ENCODE measurements at places on chromosomes 6 and 20.

DNA sequence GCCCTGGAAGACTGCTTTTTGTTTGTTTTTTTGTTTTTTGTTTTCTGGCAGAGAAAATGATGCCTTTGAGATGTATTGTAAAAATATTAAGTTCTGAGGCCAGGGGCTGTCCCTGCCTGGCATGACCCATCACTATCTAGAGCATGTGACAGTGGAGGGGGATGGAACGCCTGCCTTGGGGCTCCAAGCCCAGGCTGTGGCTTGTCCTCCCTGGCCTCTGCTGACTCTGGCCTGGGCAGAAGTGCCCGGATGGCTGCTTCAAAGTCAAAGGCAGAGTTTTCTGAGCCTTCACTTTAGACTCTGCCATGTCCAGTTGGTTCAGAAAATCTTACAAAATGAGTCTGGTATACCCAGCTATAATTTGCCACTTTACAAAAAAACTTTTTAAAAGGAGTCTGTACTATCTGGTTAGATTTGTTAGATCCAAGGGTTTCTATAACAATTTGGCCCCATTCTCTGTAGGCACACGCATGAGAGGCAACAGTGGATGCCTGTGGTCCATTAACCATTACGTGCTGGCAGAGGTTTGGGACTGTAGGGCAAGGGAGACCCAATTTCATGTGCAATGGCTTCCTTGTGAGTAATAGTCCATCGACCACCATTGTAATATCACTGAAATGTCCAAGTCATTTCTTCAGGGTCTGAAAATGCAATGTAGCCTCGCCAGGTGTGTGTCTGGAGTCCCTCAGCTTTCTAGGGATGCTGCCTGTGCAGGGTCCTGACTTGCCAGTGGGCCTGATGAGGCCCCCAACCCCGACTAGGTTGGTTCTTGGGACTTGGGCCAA lies 8.3 kb downstream of the PPP1R3G start:
- H3K27ac ChIP-seq = no peak overlapping the region
- no peak for DNase-seq
- no peaks in the 10 kb centered on the region for H3K36me3 ChIP-seq
- no peaks in the 10 kb centered on the region for H3K4me1 ChIP-seq
- H3K27me3 ChIP-seq = no peaks in the 10 kb centered on the region

DNA sequence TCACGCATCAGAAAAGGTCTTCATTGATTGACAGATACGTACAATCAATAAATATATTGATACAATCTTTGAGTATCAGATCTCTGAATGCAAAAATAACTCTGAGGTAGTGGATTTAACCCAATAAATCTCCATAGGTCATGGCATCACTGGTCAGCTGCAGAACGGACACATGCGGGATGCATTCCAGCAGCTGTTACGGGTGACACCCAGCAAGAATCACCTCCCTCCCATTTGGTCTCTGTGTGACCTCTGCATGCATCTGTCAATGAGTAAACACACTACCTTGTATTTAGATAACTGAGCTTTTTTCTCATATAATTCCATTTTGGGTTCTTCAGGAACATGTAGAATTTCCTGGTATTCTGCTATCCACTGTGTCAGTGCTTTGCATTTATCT lies 285.4 kb downstream of the SYNE1 start:
- H3K27me3 ChIP-seq = no peaks in the 10 kb centered on the region
- H3K4me1 ChIP-seq = no peaks in the 10 kb centered on the region
- H3K27ac ChIP-seq = no peak overlapping the region
- H3K4me3 ChIP-seq = no peak overlapping the region

GRCh38 chr6:139942331-139942730 lies 567.9 kb upstream of the CITED2 start:
- H3K4me1 ChIP-seq = no peaks in the 10 kb centered on the region
- H3K4me3 ChIP-seq = no peak overlapping the region
- no peaks in the 10 kb centered on the region for H3K36me3 ChIP-seq
- no peak overlapping the region for H3K27ac ChIP-seq
- no peaks in the 10 kb centered on the region for H3K27me3 ChIP-seq
- no peak for DNase-seq

- H3K27me3 ChIP-seq = no peaks in the 10 kb centered on the region
- no peak overlapping the region for H3K27ac ChIP-seq
- H3K4me3 ChIP-seq = no peak overlapping the region
- no peak for DNase-seq
- H3K36me3 ChIP-seq = no peaks in the 10 kb centered on the region
Observed at GRCh38 chr6:18053555-18054445, 66.4 kb upstream of the KIF13A start.

GRCh38 chr20:44138867-44139266 lies 48.1 kb downstream of the JPH2 start:
- H3K4me3 ChIP-seq = no peak overlapping the region
- DNase-seq = no peak
- H3K4me1 ChIP-seq = no peaks in the 10 kb centered on the region
- H3K27ac ChIP-seq = peak overlapping the region; percentile 83
- no peaks in the 10 kb centered on the region for H3K36me3 ChIP-seq
- H3K27me3 ChIP-seq = no peaks in the 10 kb centered on the region

- DNase-seq = no peak
- H3K27ac ChIP-seq = no peak overlapping the region
- no peak overlapping the region for H3K4me3 ChIP-seq
- no peaks in the 10 kb centered on the region for H3K27me3 ChIP-seq
- no peaks in the 10 kb centered on the region for H3K4me1 ChIP-seq
- no peaks in the 10 kb centered on the region for H3K36me3 ChIP-seq
Observed at GRCh38 chr6:90421666-90422065, 125.0 kb upstream of the BACH2 start.

DNA sequence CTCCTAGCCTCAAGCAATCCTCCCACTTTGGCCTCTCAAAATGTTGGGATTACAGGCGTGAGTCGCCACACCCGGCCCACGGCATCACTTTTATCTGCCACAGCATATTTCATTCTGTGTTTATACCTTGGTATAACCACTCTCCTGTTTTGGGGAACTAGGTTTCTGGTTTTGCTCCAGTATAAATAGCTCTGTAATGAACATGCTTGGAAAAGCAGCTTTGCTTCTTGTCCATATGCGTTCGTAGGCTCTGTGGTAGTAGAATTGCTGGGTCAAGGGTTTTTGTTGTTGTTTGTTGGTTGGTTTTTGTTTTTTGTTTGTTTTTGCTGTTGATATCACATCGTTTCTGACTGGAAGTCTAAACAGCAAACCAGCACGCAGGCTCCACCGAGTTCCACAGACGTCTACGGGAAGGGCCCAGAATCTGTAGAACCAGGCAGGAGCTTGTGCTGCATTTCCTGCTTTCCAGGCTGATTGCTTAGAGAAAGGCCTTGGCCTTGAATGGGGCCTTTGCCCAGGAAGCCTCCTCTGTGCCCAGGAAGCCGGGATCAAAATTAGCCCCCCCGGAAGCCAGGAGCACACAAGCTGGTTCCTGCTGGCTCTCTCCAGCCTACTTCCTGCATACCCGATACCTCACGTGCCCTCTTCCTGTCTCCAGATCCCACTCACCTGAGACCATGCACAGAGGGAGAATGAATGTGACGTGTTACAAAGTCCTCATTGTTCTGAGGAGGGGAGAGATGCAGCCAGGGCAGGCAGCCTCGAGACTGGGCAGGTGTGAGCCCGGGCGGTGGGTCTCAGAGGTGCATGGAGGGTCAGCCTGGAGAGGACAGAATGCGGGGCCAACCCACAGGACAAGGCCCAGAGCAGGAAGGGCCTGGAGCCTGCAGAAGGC lies 34.7 kb downstream of the AAR2 start:
- no peak overlapping the region for H3K27ac ChIP-seq
- H3K4me1 ChIP-seq = no peaks in the 10 kb centered on the region
- no peak overlapping the region for H3K4me3 ChIP-seq
- no peaks in the 10 kb centered on the region for H3K36me3 ChIP-seq

- H3K36me3 ChIP-seq = no peaks in the 10 kb centered on the region
- H3K27me3 ChIP-seq = no peaks in the 10 kb centered on the region
- peaks cover 54% of the 10 kb centered on the region for H3K4me1 ChIP-seq
- no peak overlapping the region for H3K4me3 ChIP-seq
Observed at GRCh38 chr20:51529758-51530157, 12.8 kb downstream of the NFATC2 start.

- H3K4me3 ChIP-seq = no peak overlapping the region
- H3K27me3 ChIP-seq = no peaks in the 10 kb centered on the region
- no peak overlapping the region for H3K27ac ChIP-seq
- DNase-seq = no peak
- peaks cover 62% of the 10 kb centered on the region for H3K36me3 ChIP-seq
Observed at GRCh38 chr20:20519269-20519668, 151.4 kb downstream of the INSM1 start.

DNA sequence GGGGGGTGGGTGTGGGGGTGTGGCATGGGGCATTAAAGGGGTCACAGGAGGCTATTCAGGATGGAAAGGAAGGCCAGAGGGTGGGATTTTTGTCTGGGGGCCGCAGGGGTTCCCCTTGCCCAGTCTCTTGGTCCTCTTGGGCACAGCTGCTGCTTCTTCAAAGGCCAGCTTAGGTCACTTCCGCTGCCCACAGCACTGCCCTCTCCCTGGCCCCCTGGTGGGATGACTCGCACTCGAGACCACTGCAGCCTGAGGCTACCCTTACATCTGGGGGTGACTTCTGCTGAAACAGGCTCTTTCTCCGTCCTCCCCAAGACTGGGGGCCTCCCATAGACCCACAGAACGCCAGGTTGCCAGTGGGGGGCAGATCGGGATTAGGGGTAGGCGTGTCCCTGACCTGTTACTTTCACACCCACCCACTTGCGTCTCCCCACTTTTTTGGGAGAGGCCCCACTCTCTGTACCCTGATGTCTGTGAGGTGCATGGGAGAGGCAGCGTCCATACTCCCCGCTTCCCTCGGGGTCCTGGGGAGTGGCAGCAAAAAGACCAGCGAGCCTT lies 1.3 kb downstream of the LKAAEAR1 start:
- no peaks in the 10 kb centered on the region for H3K36me3 ChIP-seq
- DNase-seq = no peak
- H3K4me3 ChIP-seq = peak overlapping the region; percentile 86
- peaks cover 27% of the 10 kb centered on the region for H3K4me1 ChIP-seq
- peaks cover 48% of the 10 kb centered on the region for H3K27me3 ChIP-seq

DNA sequence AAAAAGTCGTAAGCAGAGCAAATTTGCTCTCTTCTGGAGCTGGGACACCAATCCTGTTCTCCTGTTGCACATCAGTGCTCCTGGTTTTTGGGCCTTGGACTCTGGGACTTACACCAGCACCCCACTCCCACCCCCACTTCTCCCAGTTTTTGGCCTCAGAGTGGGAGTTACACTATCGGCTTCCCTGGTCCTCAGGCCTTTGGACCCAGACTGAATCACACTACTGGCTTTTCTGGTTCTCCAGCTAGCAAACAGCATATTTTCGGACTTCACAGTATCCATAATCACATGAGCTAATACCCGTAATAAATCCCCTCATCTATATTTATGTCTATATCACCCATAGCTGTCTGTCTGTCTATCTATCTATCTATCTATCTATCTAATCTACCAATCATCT lies 23.2 kb upstream of the ASCC3 start:
- no peaks in the 10 kb centered on the region for H3K27me3 ChIP-seq
- H3K27ac ChIP-seq = no peak overlapping the region
- H3K4me1 ChIP-seq = no peaks in the 10 kb centered on the region
- no peak overlapping the region for H3K4me3 ChIP-seq

- no peaks in the 10 kb centered on the region for H3K4me1 ChIP-seq
- no peaks in the 10 kb centered on the region for H3K27me3 ChIP-seq
- no peak overlapping the region for H3K27ac ChIP-seq
- no peak for DNase-seq
- no peak overlapping the region for H3K4me3 ChIP-seq
Observed at GRCh38 chr6:31168606-31169005, 1.9 kb downstream of the POU5F1 start.

DNA sequence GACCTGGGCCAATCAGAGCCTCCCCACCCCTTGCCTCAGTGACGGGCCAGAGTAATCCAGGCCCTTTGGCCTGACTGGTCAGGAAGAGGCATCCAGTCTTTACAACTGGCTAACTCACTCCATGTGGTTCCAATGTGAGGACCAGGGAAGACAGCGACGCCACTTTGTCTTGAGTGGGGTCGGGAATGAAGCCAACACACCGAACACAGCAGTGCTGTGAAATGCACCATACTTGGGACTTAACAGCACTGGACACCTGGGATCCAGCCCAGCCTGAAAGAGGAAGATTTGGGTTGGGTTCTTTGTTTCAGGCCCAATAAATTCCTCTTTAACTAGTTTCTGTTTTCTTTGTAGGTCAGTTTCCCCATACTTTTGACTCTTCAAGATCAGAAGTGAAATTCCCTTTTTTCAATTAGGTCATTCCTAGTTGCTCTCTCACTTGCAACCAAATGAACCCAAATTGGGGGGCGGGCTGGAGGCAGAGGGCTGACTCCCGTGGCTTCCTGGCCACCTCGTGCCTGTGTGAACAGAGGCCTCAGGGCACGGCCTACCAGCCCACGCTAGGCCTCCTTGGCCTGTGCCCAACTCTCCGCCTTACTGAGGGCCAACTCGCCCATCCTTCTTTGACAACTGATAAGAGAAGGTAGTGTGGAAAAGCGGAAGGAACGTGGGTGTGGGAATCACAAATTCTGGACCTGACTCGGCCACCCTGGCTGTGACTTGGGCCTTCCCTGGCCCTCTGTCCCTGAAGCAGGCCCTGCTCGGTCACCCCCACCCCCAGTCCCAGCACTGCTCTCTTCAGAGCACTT lies 17.1 kb downstream of the SULF2 start:
- no peaks in the 10 kb centered on the region for H3K27me3 ChIP-seq
- no peak overlapping the region for H3K4me3 ChIP-seq
- DNase-seq = peak; percentile 58
- peak overlapping the region; percentile 7 for H3K27ac ChIP-seq

DNA sequence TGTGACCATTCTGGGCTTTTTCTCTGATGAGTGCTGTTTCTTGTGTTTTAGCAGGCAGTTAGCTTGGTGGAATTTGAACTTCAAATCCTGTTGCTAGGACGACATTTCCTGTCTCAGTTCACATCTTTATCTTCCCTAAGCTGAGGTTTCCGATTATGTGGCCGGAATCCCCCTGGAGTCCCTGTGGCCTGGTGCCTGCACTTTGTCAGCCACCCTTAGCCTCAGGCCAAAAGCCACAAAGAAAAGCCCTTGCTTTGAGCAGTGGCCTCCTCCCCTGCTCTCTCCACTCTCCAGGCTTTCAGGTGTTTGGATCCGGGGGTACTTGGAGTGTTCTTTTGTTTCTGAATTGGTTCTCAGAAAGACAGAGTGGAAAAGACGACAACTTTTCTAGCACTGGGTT lies 59.9 kb upstream of the PMEPA1 start:
- DNase-seq = no peak
- H3K36me3 ChIP-seq = no peaks in the 10 kb centered on the region
- no peak overlapping the region for H3K27ac ChIP-seq
- H3K4me1 ChIP-seq = no peaks in the 10 kb centered on the region

DNA sequence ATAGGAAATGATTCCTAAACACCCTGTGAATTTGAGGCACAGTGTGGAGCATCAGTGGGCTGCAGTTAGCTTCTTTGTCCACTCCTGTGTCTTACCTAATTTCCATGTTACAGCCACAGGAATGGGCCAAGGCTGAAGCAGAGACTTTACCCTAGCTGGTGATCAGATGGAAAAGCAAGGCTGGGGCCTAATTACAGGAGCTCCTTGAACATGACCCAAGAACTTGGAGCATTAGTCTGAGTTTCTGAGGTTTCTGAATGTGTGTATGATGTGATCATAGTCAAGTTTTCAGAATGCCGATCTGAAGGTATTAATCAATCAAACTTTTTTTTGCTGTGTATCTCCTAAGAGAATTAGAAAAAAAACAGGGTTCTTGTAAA lies 18.0 kb downstream of the HECA start:
- H3K27me3 ChIP-seq = no peaks in the 10 kb centered on the region
- DNase-seq = no peak
- peaks cover 84% of the 10 kb centered on the region for H3K4me1 ChIP-seq
- H3K27ac ChIP-seq = no peak overlapping the region
- no peaks in the 10 kb centered on the region for H3K36me3 ChIP-seq

Data from stomach (tissue), 19 donors.